Fibroblast of lung (primary cell): ENCODE measurements at places on chromosomes 3 and 15. TPM values are rescaled to one million over a fixed set of nuclear protein-coding genes. Genes with fewer than 3 reads are reported as not detected.

- no peak overlapping the region for H3K4me3 ChIP-seq
- H3K27ac ChIP-seq, result no peak overlapping the region
- H3K36me3 ChIP-seq, result no peaks in the 10 kb centered on the region
- no peaks in the 10 kb centered on the region for H3K4me1 ChIP-seq
- no peak for DNase-seq
These were observed 63.8 kb downstream of the TTC23 start for GRCh38 chr15:99185414-99186130.

The GCSAM gene
- total RNA-seq, result not detected in 2 replicates

DNA sequence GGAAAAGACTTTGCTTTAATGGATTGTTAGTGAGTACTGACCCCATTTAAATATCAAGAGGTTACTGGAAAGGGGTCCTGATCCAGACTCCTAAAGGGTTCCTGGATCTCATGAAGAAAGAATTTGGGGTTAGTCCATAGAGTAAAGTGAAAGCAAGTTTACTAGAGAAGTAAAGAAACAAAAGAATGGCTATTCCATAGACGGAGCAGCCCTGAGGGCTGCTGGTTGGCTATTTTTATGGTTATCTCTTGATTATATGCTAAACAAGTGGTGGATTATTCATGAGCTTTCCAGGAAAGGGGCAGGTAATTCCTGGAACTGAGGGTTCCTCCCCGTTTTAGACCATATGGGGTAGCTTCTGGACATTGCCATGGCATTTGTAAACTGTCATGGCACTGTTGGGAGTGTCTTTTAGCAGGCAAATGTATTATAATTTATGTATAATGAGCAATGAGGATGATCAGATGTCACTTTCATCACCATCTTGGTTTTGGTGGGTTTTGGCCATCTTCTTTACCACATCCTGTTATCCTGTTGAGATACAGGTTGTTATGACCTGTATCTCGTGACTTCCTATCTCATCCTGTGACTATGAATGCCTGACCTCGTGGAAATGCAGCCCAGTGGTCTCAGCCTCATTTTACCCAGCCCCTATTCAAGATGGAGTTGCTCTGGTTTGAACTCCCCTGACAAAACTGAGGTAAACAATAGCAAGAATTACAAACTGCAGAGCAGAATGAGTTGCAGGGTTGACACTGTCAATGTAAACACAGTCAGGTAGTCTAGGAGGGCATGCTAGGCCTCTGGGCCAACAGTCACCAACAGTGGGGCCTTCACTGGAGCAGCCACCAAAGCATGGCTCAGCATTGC lies 10.3 kb upstream of the GPR160 start:
- DNase-seq, result no peak
- no peaks in the 10 kb centered on the region for H3K36me3 ChIP-seq
- no peaks in the 10 kb centered on the region for H3K27me3 ChIP-seq
- no peak overlapping the region for H3K27ac ChIP-seq

DNA sequence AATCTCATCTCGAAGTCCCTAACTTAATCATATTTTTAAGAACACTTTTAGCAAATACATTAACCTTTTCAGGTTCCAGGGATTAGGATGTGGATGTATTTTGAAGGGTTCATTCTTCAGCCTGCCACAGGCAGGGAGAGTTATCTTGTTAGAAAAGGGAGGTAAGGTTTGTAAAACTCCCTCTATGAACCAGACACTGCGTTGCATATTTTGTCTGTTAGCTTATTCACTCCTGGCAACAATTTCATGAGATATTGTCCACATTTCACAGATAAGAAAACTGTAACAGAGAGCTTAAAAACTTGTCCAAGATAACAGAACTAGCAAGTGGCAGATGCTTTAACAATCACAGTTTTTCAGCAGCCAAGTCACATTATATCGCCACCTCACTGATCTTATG lies 155.4 kb downstream of the DIPK2A start:
- no peaks in the 10 kb centered on the region for H3K27me3 ChIP-seq
- H3K4me1 ChIP-seq, result no peaks in the 10 kb centered on the region
- no peak overlapping the region for H3K27ac ChIP-seq
- no peak overlapping the region for H3K4me3 ChIP-seq

The CASR gene
- total RNA-seq, result under 0.01 TPM in 1 of 2 replicates, not detected in the other

GRCh38 chr3:20066850-20067617 lies 26.8 kb downstream of the KAT2B start:
- H3K4me3 ChIP-seq, result no peak overlapping the region
- peak; percentile 30 for DNase-seq
- no peak overlapping the region for H3K27ac ChIP-seq

GRCh38 chr3:50139718-50140423 lies 15.3 kb upstream of the SEMA3F start:
- H3K36me3 ChIP-seq, result no peaks in the 10 kb centered on the region
- peaks cover 15% of the 10 kb centered on the region for H3K4me1 ChIP-seq
- no peaks in the 10 kb centered on the region for H3K27me3 ChIP-seq

GRCh38 chr3:164524201-164524600 lies 554.1 kb downstream of the SI start:
- H3K27me3 ChIP-seq, result no peaks in the 10 kb centered on the region
- no peak overlapping the region for H3K4me3 ChIP-seq
- no peaks in the 10 kb centered on the region for H3K4me1 ChIP-seq
- no peak for DNase-seq

The NPRL2 gene
- total RNA-seq, result 19.3 and 27.2 TPM in 2 replicates
